ENCODE measurements at places on chromosomes 16 and 17.

DNA sequence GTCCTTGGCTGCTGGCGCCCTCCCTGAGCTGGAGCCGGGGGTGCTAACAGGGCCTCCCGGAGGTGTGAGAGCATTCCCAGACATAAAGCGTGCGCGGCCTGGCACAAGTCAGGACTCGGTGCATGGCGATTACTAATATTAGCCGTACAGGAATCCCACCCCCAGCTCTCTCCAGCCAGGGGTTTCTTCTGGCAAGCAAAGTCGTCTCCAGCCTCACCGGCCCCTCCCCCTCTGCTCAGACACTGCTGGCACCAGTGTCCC, 5.0 kb downstream of the CASKIN1 start:
- DNase-seq: no peak

DNA sequence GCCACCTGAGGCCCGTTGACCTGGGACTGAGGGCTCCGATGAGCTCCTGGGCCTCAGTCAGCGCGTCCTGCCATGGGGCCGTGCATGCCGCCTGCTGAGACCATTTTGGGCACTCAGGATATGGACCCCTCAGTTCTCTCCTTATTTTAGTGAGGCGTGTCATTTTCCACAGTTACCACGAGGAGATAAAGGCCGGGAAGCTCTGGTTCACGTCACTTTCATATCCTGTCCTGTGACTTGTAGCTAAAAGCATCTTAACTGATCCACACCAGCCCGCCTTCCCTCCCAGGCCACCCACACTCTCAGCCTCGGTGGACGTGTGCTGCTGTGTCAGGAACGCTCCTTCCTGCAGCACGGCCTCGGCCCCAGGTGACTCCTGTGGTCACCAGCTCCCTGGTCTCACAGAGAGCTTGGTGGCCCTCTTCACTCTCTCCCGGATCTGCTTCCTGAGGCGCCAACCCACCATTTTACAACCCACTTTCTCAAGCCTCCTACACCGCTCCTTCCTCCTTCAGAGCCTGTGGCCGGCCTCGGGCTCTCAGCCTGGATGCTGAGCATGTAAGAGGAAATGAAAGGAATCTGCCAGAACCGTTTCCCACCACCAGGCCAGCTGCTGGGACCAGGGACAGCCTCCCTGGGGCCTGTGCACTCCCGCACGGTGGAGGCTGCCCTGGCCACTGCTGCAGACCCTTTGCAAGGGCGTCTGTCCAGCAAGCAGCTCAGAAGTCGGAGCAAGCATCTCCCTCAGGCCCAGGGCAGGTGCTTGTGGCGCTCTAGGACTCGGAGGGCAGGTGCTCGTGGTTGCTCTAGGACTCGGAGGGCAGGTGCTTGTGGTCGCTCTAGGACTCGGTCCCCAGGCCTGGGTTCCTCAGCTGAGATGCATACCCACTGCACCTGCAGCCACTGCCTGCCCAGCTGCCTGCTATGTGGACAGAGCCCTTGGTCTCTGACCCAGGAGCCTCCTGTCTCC, 23.9 kb upstream of the FASN start:
- DNase-seq: no peak

GRCh38 chr16:9739301-9739700, 442.9 kb downstream of the GRIN2A start:
- DNase-seq: no peak

- DNase-seq: no peak
These were observed 5.0 kb downstream of the CA4 start for GRCh38 chr17:60154616-60155426.

GRCh38 chr17:8190506-8190905, 526 bp upstream of the BORCS6 start:
- no peak for DNase-seq
